ENCODE measurements at places on chromosomes 11 and 22.

GRCh38 chr11:17927041-17927440, 85.8 kb downstream of the SERGEF start:
- DNase-seq, result no peak

GRCh38 chr11:1436468-1437039, 46.8 kb downstream of the BRSK2 start:
- DNase-seq, result no peak

- peak; percentile 94 for DNase-seq
These were observed 106.2 kb downstream of the ETS1 start for GRCh38 chr11:128481135-128481534.

DNA sequence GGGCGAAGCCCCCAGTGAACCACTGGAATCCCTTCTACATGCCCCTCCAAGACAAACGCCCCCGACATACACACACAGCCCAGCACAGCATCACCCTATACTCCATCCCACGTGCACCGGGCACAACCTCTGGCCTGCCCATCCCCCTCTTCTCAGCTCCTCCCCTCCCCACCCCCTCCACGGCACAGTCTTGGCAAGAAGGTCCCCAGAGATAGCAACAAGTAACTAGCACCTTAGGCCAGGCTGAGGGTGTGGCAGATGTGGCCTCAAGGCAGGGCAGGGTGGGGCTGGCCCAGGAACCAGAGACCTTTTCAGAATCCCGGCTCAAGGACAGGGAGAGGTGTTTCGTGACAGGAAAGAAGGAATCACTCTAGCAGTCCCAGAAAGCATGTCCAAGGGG, 54.3 kb downstream of the CYTH4 start:
- no peak for DNase-seq

DNA sequence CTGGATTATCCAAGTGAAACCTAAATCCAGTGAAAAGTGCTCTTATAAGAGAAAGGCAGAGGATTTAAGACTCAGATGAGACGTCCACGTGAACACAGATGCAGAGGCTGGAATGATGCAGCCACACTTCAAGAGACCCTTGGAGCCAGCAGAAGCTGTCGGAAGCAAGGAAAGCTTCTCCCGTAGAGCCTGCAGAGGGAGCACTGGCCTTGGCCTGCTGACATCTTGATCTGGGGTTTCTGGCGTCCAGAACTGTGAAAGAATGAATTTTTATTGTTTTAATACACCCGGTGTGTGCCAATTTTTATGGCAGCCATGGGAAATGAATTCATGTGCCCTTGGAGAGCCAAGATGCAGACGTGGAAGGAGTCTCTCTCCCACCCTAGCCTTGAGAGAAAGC, 407.0 kb upstream of the B3GAT1 start:
- DNase-seq, result no peak

GRCh38 chr11:68115285-68115684, 5.9 kb downstream of the CHKA start:
- DNase-seq, result no peak

- DNase-seq, result no peak
These were observed 14.6 kb upstream of the SYT13 start for GRCh38 chr11:45300715-45301114.

DNA sequence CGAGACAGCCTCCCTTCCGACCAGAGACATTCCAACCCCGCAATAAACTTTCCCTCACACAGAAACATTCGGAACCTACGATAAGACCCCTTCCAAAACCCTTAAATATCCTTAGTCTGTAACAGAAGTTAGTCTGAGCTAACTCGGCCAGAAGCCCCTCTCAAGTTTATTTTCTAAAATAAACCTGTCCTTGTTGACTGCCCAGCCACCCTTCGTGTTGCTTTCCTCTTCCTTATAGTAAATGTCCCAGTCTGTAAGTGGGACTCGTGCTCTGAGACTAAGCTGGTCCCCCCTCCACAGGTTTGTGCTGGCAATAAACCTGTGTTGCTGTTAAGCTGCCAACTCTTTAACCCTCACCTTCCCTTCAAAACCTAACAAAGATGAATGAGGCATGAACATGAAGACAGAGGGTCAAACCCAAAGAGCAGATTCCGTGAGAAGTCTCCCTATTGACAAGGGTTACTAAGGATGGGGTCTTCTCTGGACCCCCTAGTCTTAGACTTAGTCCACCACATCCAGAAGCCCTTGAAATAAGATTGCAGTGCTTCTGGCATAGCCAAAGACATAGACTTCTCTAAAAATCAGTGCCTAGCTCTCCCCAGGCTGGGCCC, 18.2 kb downstream of the MIF start:
- no peak for DNase-seq

GRCh38 chr11:75603791-75604736, 42.0 kb downstream of the SERPINH1 start:
- peak; percentile 90 for DNase-seq

- DNase-seq, result no peak
These were observed 78.4 kb downstream of the NAV2 start for GRCh38 chr11:19790831-19791552.
